Ammon's horn (tissue), 1 donor: ENCODE measurements at places on chromosomes 13 and 19.

DNA sequence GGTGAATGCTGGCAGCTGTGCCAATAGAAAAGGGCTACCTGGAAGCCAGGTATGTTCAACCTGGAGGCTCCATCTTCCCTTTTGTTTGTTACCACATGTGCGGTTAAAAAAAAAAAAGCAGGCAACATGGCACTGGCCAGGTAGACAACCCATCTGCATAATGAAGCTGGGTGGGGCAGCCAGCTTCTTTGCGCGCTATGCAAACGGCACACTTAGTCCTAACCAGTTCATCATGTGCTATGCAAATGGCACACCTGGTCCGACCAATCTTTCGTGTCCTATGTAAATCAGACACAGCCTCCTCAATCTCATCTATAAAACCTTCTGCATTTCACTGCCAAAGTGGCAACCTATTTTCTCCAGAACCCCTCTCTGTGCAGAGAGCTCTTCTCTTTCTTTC, 11.3 kb upstream of the IGSF23 start:
- no peak for DNase-seq

DNA sequence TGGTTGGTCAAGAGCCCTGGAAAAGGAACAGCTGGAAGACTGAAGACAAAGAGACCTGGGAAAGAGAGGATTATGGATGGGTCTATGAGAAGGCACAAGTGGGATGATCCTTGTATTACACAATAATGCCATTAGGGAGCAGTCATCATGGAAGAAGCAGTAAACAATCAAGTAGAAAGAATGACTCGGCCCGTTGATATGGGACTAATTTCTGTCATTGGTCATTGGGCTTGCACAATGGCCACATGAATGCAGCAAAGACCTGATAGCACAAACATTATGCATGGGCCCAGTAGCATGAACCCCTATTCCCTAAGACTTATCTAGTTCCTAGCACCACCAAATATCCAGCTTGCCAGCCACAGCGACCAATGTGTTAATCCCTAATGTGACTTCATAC, 390.3 kb upstream of the ZNF507 start:
- DNase-seq = no peak

- DNase-seq = no peak
Observed at GRCh38 chr13:32446773-32447465, 19.0 kb upstream of the N4BP2L1 start.

- no peak for DNase-seq
Observed at GRCh38 chr13:47148543-47148942, 251.7 kb upstream of the HTR2A start.

DNA sequence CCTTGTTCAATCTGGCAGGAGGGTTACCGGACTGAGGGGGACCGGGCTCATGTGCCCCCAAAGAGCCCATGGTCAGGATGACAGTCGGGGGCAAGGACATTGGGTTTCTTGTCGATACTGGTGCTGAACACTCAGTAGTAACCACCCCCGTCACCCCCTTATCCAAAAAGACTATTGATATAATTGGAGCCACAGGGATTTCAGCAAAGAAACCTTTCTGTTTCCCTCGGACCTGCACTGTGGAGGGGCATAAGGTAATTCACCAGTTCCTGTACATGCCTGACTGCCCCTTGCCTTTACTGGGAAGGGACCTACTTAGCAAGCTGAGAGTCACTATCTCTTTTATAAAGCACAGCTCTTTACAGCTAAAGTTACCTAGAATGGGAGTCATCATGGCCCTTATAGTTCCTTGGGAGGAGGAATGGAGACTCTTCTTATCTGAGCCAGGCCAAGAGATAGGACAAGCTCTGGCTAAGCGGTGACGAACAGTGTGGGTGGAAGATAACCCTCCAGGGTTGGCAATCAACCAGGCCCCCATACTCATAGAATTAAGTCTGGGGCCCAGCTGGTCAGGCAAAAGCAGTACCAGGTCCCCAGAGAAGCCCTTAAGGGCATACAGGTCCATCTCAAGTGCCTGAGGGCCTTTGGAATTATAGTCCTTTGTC, 603.7 kb downstream of the UQCRFS1 start:
- DNase-seq = no peak

DNA sequence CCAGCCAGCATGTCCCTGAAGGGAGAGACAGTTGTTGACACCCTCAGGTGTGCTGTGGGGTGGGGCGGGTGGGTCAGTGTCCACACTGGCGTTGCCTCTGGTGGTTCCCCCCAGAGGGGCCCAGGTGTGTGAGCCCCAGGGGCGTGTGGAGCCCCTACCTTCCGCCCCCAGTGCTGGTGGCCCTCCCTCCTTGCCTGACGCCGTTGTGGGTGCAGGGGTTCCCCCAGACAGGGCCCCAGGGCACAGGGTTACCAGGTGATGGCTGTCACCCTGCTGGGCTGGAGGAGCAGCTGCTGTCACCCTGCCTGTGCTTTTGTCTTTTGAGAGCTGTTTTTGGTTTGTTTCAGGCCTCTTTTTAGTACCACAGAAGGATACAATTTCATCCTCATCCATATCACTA, 27.2 kb downstream of the ATP4B start:
- no peak for DNase-seq

DNA sequence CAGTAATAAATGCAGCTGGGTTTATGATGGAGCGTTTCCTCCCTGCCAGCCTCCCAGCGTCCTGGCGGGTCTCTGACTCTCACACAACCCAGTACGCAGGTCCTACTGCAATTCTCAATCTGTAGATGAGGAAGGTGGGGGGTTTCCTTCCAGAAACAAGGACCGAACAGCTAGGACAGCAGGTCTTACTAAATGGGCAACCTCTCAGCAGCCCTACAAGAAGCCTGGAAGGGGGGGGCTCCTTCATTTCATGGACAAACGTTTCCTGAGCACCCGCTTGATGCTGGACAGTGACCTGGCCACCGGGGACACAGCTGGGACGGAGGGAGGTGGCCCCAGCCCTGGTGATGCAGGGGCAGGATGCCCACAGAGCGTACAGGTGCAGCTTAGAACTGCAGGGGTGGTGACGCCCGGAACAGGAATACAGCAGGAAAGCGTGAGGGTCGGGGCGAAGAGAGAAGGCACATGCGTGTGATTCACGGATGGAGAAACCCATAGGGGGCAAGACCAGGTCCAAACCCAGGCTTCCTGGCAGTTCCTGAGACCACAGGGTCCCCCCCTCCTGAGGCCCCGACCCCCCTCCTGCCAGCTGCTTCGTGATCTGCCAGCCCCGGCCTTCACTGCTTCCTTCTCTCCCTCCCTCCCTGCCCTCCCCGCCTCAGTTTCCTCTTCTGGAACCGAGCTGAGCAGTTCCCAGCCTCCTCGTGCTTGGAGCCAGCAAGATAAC, 732 bp upstream of the C2CD4C start:
- no peak for DNase-seq

GRCh38 chr19:43636121-43636683, 3.4 kb downstream of the CADM4 start:
- peak; percentile 81 for DNase-seq

DNA sequence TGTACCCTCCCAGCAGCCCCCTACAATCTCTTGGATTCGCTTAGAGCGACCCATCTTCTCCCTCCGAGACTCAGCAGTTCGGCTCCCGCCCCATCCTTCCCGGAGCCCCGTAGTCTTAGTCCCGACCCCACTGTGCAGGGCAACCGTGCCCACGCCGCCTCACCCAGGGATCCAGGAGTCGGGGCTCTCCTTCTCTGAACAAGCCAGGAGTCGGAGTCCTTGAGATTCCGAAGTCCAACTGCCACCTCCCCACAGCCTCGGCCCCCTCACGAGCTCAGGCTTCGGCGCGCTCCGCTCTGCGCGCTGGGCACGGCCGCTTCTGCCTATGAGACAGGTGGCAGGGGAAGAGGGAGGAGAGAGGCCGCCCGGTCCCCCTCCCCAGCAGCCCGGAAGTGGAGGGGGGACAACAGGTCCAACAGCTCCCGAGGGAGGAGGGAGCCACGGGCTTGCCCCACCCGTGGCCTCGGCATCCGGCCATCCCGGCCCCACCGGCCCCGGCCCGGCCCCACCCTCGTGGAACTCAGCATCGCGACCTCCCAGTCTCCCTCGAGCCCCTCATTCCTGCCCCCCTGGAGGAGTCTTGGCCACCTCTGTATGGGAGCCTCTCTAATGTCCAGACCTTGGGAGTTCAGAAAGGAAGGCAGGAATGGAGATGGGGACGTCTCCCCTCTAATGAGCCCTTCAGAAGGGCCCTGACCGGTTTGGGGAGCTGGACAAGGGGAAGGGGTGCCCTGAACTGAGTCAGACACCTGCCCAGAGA, at the start of gene PHLDB3:
TSS of gene PHLDB3 (minus strand) at position 321 of the 760 bp plus-strand sequence. CDS start 628 bp downstream, outside the sequence.
- peak; percentile 39 for DNase-seq

DNA sequence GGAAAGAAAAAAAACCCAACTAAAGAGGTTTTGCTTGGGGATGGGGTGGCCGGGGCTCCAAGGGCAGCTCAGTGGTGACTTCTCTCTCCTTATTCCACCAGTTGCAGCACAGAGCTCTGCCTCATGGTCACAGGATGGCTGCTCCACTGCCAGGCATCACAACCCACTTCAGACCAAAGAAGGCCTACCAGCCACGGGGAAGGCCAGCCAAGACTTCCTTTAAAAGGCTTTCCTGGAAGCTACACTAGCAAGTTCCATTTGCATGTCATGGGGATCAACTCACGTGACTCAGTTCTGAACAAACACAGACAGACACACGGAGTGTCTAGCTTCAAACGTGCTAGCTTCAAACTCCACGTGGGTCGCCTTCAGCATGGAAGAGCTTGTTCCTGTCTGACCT, 13.2 kb upstream of the EIF3G start:
- DNase-seq = no peak

GRCh38 chr13:49322702-49323101, 75.0 kb downstream of the CDADC1 start:
- no peak for DNase-seq

DNA sequence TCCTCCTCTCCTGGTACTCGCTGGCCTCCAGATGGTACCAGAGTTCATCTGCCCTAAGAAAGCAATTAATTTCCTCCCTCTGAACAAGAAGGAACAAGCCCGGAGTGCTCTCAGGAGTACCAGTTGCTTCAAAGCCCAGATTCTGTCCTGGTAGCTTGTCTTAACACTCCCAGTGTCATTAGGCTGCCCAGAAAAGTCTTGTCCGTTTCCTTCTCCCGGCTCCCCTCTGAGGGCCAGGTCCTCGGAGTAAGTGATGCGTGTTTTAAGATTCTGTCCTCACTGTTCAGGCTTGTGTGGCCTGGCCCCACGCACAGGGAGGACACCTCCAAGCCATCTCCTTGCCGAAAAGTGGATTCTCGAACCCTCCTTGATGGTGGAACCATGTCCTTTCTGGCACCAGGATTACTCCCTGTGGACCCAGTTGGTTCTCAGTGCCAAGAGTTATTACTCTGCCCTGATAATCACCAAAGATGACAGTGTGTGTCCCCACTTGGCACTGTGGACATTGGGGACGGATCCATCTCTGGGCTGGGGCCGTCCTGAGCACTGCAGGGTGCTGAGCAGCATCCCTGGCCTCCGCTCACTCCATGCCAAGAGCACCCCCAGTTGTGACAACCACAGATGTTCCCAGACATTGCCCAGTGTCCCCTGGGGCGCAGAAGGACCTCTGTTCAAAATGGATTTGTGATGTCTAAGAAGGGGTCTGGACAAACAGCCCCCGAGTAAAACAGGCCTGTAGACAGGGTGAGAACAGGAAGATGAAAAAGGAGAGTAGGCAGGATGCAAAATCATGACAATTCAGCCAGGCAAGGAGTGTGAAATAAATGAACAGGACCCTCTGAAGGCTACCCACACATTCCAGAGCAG, 52.4 kb downstream of the RFX2 start:
- no peak for DNase-seq

- no peak for DNase-seq
Observed at GRCh38 chr13:44843403-44843802, 145.9 kb downstream of the NUFIP1 start.

DNA sequence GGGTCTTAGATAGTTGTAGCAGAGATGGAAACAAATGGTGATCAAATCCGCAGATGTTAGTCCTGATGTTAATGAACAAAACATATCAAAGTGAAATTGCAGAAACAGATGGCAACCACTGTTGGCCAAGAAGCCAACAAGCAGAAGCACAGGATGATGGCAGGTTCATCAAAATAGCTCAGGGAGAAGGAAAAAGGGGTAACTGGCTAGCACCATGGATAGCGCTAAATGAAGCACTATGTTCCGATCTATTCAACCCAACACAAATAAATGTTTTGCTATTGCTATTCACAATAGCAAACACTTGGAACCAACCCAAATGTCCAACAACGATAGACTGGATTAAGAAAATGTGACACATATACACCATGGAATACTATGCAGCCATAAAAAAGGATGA, 413.7 kb downstream of the FGF14 start:
- DNase-seq = no peak

DNA sequence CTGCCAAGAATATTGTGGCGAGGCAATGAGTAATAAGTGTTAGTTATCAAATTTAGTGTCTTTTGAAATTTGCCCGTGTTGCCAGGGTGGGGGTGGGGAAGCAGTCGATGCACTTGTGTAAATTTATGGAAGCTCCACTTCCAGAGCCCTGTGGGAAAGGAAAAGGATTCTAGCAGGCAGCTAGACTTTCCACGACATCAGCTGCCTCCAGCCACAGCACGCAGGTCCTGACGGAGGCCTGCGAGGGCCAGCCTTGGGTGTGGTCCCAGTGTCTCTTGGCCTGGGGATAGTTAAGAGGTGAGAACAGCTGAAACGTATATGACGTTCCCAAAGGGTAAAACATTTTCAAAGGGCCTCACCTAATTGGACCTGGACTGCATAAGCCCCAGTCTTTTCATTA, 433.0 kb downstream of the TSHZ3 start:
- DNase-seq = peak; percentile 28

GRCh38 chr19:14375582-14376291, 5.5 kb upstream of the ADGRE5 start:
- no peak for DNase-seq

GRCh38 chr19:49229416-49229815, 71.8 kb downstream of the TRPM4 start:
- no peak for DNase-seq

- no peak for DNase-seq
Observed at GRCh38 chr19:36160821-36161596, 8.8 kb upstream of the COX7A1 start.
